Fibroblast of gingiva (primary cell): ENCODE measurements at places on chromosomes 5 and 9.

DNA sequence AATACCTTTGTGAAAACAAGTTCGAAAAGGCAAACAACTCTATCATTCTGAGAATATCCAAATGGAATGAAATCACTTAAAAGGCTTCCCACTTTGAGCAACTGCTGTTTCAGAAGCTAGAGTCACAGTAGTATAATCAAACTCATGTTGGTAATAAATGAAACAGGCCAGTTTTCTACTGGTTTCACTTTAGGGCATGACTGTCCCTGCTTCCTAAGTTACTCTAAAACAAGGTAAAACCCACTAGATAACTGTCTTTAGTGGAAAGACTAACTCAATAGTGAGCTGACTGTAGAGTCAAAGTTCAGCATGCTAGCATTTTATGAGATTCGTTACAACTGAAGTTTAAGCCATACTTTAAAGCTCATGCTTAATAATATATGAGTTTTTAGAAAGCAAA, 6.0 kb downstream of the CDC26 start:
- DNase-seq, result no peak

DNA sequence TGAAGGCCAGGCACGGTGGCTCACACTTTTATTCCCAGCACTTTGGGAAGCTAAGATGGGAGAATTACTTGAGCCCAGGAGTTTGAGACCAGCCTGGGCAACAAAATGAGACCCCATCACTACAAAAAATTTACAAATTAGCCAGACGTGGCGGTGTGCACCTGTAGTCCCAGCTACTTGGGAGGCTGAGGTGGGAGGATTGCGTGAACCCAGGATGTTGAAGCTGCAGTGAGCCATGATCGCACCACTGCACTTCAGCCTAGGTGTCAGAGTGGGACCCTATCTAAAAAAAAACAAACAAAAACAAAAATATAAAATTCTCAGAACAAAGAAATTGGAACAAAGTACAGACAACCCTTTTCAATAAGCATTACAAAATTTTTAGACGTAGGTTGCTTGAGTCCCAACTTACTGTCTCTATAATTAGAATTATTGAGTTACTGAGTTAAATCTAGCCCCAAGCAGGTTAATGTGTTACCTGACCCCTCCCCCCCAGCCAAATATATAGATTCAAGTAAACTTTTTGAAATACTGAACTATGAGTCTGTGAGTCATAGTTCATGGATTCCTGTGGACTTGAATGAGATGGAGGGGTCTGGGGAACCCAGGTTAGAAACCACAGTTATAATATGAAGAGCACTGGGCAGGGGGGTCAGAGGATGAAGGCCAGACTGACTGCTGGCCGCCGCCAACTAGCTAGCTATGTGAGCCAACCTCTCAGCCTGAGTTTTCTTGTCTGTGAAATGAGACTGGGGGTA, 173.1 kb downstream of the AOPEP start:
- DNase-seq, result no peak

DNA sequence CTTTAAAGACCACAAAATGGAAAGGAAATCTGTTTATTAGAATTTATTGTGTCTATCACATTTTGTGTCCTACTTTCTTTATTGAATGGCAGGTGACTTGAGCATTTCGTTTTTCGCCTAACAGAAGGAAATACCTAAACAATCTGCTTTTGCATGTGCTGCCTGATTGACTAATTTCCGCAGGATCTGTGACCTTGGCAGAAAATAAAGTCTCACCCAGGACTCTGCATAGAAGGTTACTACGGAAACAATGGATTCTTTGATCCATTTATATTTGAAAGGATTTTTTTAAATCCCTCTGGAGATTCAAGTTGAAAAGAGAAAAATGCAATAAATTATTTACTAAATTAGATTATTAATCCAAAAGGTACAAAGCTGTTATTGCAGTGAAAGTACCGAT, 61.0 kb upstream of the CAST start:
- no peak for DNase-seq

- no peak for DNase-seq
Measured at GRCh38 chr9:122197426-122197825, 31.3 kb downstream of the LHX6 start.

DNA sequence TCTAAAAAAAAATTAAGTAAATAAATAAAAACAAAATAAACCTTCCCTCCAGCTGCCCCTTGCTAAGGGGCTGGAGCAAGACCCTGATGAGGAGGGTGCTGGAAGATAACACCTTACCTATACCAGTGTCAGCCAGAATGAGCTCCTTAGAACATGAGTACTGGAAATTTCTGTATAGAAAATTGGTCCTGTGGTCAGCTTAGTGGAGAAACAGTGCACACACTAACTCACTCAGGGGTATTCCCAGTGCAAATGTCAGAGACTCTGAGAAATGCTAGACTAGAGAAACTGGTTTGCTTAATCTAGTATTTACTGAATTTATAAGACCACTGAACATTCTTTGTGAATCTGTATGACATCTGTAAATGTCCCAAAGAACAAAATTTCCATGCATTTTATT, 62.1 kb upstream of the CTXN3 start:
- DNase-seq, result no peak

DNA sequence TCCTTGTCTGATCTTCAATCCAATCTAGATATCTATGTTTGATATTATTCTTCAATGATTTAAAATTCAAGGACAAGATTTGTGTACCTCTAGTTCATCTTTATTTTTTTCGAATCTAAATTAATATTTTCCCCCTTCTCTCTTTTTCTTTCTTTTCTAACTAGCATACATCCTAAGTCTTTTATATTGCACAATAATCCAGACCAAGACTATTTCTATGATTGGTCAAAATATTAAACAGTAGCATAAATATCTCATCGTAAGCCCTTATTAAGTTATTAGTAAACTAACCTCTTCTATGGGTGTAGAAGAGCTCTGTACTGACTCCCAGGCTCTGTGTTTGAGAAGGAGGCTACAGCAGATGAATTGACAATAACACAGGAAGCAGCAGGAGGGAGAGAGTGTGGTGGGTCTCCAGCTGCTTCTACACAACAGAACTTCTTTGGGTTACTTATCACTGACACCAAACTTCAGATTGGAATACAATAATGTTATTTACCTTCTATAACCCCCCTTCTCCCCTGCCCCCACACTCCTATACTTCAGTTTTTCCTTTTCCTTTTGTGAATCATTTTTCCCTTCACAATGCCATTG, 11.9 kb upstream of the PLCXD3 start:
- no peak for DNase-seq

DNA sequence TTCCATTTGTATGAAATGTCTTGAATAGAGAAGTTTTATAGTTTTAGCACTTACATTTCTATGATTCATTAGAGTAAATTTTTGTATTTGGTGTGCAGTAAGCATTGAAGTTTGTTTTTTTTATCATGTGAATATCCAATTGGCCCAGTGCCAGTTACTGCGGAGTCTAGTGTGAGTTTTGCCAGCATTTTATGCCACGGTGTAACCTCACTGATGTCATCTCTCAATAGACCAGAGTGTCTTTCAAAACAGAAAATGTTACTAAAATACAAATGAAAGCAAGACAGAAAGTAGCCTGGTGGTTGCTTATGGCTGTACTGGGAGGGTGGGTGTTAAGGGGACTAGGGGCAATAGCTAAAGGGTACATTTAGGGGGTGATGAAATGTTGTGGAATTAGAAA, 62.8 kb downstream of the IPPK start:
- DNase-seq, result peak; percentile 70

GRCh38 chr9:98994172-98995058, 50.7 kb downstream of the COL15A1 start:
- no peak for DNase-seq

GRCh38 chr9:119961774-119962424, 592.7 kb upstream of the BRINP1 start:
- no peak for DNase-seq

DNA sequence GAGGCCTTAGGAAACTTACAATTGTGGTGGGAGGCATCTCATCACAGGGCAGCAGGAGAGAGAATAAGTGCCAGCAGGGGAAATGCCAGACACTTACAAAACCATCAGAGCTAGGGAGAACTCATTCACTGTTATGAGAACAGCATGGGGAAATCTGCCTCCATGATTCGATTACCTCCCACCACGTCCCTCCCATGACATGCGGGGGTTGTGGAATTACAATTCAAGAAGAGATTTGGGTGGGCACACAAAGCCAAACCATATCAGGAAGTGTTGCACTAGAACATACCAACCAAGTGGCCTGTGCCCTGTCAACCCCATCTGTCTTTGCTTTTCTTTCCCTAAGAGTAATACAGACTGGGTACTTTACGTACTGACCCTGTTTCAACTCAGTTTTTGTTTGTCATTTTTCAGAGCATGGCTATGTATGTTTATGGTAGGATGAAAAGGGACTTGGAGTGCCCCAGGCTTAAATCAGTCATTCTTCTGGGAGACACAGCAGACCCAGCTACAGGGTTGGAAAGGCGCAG, 58.3 kb upstream of the TGFBR1 start:
- peak; percentile 41 for DNase-seq

DNA sequence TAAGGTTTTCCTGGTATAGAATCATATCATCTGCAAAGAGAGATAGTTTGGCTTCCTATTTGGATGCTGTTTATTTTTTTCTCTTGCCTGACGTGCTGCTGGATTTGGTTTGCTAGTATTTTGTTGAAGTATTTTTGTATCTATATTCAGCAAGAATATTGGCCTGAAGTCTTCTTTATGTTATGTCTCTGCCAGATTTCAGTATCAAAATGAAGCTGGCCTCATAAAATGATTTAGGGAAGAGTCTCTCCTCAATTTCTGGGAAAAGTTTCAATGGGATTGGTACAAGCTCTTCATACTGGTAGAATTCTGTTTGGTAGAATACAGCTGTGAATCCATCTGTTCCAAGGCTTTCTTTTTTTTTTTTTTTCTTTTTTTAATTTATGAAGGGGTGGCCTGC, 799.0 kb upstream of the TYRP1 start:
- no peak for DNase-seq

GRCh38 chr9:97768746-97769145, 71.6 kb upstream of the XPA start:
- peak; percentile 50 for DNase-seq

GRCh38 chr5:144510845-144511579, 340.3 kb downstream of the KCTD16 start:
- no peak for DNase-seq

DNA sequence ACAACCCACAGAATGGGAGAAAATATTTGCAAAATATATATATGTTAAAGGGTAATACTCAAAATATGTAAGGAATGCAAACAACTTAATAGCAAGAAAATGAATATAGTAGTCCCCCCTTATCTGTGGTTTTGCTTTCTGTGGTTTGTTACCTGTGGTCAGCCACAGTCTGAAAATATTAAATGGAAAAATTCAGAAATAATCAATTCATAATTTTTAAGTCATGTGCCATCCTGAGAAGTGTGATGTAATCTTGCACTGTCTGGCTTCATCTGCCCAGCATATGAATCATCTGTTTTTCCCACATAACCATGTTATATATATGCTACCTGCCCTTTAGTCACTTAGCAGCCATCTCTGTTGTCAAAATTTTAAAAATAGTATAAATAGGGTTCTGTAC, 11.7 kb downstream of the CER1 start:
- no peak for DNase-seq
